ENCODE measurements at places on chromosomes 12 and 14.

DNA sequence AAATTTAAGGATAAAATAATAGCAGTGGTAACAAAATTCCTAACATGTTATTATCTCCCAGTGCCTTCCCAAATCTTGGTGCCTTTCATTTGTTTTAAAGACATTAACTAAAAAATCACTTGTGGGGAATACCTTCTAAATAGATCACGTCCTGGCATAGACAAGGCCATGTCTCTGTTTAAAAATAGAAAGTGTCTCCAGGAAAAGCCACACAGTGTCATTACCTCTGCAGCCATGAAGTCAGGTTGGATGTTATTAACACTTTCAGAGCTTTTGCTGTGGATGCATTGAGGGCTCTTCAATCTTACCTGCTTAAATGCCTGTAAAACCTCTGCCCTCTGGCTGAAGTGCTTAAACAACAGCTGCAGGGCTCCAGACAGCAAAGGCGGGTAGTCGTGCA, 211.1 kb downstream of the ITPR2 start:
- no peak for DNase-seq

DNA sequence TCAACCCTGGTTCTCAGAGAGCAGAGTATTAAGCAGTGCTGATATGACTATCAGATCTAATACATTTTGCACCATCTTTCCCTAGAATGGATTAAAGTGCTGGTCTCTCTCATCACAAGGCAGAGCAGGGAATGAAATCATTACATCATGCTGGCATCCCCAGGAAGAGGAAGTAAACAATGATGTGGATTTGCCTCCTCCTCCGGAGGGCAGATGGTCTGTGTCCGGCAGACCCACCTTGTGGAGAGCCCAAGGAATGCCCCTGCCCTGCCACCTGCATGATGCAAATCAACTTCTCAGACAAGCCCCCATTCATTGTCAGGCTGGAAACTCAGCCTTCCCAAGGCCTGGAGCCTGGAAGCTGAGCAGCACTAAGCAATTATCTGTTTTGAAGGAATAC, 1149.1 kb downstream of the VRK1 start:
- DNase-seq = no peak

- DNase-seq = no peak
These were observed 501.2 kb downstream of the GALC start for GRCh38 chr14:87491816-87492215.

DNA sequence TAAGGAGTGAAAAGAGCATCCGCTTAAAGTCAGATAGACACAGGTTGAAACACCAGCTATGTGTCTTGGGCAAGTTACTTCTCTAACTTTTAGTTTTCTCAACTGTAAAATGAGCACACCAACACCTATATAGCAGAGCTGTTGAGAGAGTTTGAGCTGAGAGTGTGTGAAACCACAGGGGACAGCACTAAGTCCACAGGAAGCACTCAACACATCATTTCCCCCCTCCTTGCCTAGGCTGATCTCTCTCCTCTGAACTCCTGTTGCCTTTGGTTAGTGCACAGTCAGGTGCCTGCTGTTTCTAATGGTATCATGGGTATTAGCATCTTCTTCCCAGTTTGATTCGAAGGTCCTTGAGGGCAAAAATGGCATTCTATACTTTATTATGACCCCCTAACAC, 176.7 kb downstream of the DPF3 start:
- no peak for DNase-seq

GRCh38 chr12:69901221-69901905, 76.3 kb downstream of the MYRFL start:
- no peak for DNase-seq

GRCh38 chr12:123099560-123100192, 51.2 kb downstream of the PITPNM2 start:
- no peak for DNase-seq

DNA sequence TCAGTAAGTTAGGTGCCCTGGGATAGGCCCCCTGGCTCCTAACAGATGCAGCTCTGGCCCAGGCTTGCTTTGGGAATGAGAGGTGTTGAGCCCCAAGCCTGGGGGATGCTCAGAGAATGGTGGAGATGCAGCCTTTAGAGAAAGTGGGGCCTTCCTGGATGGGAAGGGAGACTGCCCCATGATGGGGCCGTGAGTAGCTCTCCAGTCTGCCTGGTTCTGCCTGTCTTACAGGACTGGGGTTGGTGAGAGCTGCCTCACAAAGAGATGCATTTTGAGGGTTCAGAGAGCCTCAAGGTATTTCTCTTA, 523 bp upstream of the VRTN start:
- DNase-seq = no peak

DNA sequence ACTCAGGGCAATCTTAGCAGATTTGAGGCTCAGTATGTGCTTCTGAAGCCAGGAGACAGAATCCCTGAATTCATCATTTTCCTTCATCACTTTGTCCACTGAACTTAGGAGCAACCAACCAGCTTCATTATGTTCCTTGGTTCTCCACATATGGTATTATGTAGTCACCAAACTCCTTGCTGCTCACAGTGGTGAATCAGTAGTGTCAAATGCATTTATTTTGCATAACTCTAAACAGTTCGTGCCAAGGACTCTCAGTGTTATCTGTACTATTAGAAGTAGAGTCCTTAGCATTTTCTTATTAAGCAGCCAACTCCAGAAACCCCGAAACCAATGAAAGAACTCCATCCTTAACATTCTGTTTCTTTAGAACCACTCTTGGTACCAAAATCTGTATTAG, 466.9 kb upstream of the RGS6 start:
- DNase-seq = no peak

DNA sequence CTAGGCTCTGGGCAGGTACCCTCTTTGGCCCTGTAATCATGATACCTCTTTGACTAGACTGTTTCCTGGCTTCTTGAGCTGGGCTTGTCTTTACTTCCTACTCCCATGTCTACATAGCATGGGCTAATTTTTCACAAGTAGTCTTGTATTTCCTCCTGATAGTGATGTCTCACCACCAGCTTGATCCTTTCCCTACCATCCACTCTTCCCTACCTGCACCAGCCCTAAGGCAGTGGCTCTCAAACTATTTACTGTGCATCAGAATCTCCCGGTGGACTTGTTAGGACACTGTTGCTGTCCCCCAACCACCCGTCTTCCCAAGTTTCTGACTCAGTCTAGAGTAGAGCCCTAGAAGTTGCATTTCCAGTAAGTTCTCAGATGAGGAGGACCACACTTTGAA, 162.7 kb upstream of the AMIGO2 start:
- DNase-seq = no peak

- DNase-seq = no peak
These were observed 39.8 kb upstream of the NUAK1 start for GRCh38 chr12:106178562-106178961.

GRCh38 chr12:130920119-130920703, 33.5 kb upstream of the ADGRD1 start:
- DNase-seq = no peak

DNA sequence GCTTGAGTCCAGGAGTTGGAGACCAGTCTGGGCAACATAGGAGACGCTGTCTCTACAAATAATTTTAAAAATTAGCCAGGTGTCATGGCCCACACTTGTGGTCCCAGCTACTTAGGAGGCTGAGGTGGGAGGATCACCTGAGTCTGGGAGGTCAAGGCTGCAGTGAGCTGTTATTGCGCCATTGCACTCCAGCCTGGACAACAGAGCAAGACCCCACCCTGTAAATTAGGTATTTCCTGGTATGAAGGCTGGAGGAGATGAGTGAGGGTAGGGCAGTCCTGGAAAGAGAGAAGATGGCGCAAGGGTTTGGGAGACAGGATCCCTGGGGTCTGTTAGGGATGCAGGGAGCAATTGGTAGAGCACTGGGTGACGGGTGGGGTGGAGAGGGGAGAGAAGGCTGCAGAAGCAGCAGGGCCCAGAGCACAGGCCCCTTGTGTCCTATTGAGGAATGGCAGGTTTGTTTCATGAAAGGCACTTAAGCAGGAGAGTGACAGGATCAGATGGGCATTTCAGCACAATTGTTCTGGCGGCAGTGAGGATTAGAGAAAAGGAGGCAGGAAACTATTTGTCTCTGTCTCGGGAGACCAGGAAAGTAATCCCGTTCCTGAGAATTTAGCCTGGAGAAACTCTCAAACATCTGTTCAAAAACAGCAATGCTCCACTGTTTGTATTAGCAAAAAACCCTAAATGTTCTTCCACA, 47.2 kb upstream of the KTN1 start:
- no peak for DNase-seq

DNA sequence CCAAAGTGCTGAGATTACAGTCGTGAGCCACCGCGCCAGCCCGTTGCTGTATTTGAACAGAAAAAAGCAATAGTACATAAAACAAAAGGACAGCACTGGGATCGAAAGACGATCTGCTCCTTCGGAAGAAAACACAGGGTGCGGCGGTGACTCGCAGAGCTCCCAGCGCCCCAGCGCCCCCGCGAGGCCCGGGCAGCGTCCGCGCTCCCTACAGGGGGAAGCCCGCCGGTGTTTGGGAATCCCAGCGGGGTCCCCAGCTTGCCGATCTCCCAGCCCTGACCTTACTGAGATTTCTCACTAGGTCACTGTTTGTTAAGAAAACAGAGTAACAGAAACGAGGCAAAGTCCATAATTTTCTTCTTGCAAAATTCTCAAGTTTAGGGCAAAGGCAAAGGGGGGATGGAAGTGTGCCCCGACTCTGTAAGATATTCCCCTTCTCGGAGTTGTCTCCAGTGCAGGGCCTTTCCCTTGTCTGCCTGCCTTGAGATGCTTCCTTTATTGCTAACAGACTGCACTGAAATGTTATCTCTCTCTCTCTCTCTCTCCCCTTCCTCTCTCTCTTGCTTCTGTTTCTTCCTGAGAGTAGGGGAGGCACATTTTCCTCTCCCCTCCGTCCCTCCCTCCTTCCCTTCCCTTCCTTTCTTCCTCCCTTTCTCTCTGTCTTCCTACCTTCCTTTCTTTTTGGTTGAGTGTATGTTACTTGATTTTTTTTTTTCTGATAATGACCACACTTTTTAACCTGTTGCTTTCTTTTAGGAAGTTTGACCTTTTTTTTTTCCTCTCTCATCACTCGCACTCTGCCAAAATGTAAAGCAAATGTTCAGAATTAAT, 91.9 kb downstream of the TMEM30B start:
- peak; percentile 2 for DNase-seq

DNA sequence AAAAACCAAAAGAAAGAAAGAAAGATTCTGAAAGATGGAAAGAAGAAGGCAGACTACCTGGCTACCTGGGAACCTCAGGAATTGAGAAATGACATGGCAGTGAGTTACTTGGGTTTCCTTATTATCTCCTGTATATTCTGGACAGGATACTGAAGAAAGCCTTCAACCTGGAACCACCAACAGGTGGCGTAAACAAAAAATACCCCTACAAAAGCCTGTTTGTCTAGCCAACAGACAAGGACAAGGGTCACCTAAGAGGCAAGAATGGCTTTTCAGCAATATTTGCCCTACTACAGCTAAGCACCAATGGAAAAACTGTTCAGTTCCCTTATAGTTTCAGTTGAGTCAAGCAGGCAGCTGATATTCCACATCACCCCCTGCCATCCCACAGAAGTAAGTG, 274.9 kb downstream of the GPHN start:
- DNase-seq = no peak

- no peak for DNase-seq
These were observed 4.2 kb upstream of the PLEKHA5 start for GRCh38 chr12:19125325-19125724.

DNA sequence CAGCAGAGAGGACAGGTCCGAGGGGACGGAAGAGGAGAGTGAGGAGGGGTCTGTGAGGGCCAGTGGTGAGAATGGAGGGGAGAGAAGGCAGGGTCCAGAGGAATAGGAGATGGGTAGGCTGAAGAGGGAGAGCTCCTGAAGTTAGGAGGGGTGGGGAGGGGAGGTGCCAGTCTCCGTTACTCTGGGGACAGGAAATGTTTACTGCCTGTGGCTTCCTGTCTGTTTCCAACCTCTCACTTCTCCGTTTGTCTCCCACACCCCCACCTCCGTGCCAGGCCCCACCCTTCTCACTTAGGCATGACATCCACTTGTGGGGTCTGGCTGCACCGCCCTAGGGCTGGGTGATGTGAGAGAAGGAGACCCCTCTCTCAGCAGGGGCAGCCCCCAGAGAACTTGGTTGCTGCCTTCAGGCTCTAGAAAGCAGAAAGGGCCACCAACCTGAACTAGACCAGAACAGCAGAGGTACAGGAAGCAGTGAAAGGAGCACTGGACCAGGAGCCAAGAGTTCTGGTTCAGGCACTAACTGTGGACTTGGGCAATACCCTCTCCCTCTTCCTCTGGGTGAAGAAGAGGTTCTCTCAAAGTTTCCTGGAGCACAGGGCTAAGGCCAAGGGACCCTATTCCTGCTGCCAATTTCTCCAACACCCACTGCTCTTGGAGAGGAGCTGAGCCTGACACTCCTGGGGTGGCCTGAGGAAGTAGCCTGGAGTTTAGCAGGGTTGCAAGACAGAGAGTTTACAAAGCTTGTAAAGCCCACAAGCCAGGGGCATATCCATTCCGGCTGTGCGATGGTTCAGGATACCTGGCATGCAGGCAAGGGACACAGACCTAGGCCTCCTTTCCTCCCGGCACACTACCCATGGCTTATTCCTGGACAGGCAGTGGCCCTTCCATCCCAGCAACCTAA, 5.5 kb downstream of the ITGA5 start:
- DNase-seq = peak; percentile 50

- DNase-seq = no peak
These were observed 46.6 kb upstream of the ESRRB start for GRCh38 chr14:76329154-76329928.

- DNase-seq = no peak
These were observed 24.3 kb downstream of the EMP1 start for GRCh38 chr12:13220838-13221237.

GRCh38 chr14:50697659-50698290, 29.7 kb upstream of the SAV1 start:
- no peak for DNase-seq

GRCh38 chr14:65366802-65367565, 45.5 kb upstream of the FUT8 start:
- DNase-seq = no peak

DNA sequence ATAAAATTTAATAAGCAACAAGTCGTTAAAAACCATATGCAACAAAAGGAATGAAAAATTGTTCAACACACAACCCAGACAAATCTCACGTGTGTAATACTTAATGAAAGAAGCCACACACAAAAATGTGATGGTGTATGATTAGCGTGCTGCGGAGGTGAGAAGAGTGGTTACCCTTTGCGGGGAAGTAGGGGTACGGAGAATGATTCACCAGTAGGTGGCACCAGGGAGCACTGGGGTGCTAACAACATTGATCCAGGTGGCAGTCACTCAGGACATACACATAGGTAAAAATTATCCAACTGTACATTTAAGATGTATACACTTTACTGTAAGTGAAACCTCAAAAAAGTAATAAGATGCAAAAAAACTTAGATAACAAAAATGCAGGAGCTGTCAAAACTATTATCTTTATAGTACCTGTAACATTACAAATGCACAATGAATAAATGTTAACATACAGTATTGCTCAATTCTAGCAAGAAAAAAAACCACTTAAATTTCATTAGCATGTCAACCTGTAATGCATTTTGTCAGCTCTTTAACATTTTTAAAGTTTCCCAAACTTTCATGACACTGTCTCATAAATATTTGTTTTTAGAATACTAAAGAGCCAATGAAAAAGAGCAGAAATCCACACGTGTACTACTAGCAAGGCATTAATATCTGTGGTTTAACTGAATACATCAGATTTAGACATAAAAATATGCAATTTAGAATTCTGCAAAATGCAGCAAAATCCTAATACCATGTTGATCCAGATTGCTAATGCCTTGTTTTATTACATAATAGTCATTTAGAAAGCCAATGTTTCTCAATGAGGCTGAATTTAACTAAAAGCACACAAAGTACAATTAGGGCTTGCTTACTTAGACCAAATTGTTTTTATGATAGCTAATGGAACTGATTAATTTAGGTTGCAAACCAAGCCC, 46.7 kb downstream of the TMCC3 start:
- DNase-seq = peak; percentile 38

GRCh38 chr14:80973931-80974641, 18.7 kb downstream of the TSHR start:
- no peak for DNase-seq
